ENCODE measurements at places on chromosomes 13 and 19. TPM values are rescaled to one million over a fixed set of nuclear protein-coding genes. Genes with fewer than 3 reads are reported as not detected.

GRCh38 chr13:66618702-66619101 lies 611.4 kb downstream of the PCDH9 start:
- DNase-seq, result no peak

Gene NUP58
- total RNA-seq, result 137 TPM

Gene ZNF823
- 2.9 TPM for total RNA-seq

DNA sequence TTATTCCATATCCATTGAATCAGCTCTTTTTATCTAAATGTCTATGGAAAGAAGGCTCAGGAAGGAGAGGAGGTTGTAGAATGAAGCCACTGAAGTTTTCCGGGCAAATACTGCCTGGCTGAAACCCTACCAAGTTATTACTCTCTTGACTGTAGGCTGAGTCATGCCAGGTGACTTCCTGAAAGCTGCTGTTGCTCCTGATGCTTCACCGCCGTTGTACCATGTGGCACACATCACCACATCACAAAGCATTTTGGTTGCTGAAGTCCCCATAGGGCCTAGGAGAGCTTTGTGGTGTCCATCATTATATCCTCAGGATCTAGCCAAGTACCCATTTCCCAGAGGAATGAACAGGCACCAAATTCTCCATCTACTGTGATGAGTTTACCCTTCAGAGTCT lies 11.1 kb upstream of the TDRD12 start:
- DNase-seq, result peak; percentile 73

DNA sequence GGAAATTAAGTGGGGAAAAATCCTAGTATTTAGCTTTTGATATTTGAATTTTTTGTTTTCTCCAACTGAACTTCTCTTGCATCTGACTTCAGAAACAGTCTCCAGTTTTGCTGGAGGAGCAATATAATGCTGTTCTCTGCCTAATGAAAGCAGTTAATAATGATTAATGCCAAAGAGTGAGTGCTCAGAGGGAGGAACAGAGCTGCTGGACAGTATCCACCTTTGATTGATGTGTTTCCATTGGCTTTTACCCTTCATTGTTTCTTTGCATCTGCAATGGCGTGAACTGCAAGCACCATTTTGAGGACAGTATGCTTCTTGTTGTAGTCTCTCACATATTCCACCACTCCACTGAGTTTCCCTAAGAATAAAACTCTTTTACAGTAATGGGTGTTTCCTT lies 193.4 kb downstream of the ITGBL1 start:
- DNase-seq, result no peak

Gene ZNF541
- total RNA-seq, result 0.11 TPM

Gene FCHO1
- total RNA-seq, result 51.8 TPM

- DNase-seq, result peak; percentile 41
Observed at GRCh38 chr13:110352735-110353134, 45.7 kb downstream of the COL4A2 start.

Gene ZSCAN1
- not detected for total RNA-seq

Gene UBE2L5
- not detected for total RNA-seq

DNA sequence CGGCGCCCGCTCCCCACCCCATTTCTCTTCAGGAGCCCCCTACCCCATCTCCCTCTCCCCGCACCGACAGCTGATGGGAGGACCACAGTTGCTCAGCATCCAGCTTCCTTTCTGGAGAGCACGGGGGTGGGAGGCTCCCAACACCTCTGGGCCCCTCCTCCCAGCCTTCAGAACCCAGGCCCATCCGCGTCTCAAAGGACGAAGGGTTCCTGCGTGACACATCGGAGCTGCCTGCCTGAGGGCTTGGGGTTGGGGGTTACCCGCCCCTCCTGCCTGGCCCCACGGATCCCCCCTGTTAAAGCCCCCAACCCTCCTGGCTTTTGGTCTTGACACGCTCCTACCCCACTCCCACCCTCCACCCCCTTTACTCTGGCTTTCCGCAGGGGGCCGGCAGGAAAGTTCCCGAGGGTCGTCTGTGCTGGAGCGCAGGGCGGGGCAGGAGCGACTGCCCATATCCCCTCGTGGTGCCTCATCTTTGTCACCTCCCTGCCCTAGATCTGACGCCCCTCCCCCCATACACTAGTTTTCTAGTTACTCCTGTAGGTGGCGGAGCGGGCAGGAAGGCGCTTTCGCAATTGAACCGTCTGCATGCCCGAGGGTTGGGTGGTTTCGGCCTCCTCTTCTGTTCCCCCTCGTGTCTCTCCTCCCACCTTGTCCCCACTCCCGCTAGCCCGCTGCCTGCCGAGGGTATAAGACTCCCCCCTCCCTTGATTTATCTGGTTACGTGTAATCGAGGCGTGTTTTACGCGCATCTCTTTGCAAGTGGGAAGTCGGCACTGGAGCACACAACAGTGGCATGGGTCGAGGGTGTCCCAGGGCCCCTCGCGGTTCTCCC lies 924 bp downstream of the TRAPPC5 start:
- peak; percentile 95 for DNase-seq

GRCh38 chr19:16875584-16876555 lies 12.9 kb upstream of the F2RL3 start:
- peak; percentile 36 for DNase-seq

Gene ZNF256
- 6.3 TPM for total RNA-seq

- DNase-seq, result peak; percentile 98
Observed at GRCh38 chr19:18290302-18291018, 9.0 kb upstream of the JUND start.

Gene KLK5
- total RNA-seq, result not detected

DNA sequence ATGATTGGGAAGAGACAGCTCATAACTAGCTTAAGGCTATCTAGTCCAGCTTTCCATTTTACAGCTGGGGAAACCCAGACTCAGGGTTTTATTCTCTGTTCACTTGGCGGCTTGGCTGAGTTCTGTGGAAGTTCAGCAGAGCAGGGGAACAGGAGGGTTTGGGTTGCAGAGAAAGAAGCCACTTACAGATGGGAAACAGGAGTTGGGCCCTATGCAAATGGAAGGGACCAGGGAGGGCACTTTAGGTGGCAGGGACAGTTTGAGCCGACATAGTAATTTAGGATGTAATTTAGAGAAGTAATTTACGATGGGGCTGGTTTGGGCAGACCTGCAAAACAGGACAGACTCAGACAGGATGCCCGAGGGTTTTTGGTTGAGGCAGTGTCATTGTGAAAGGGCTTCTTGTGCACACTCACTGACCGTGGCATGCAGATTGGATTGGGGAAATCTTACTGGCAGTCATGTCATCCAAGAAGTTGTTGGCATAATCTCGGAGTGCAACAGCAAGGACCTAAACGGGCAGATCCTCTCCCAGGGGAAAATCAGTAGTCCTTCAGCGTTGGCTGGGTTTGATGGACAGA lies 47.3 kb upstream of the GPR183 start:
- DNase-seq, result peak; percentile 54

Gene ZNF610
- 3.3 TPM for total RNA-seq
